Stimulated activated CD4-positive, alpha-beta T cell treated with anti-CD3 and anti-CD28 coated beads, Interleukin-1b, Interleukin-23, amount 100 ng/mL, for 4 hours (primary cell): ENCODE measurements at places on chromosomes 1 and 21.

- no peak for DNase-seq
Measured at GRCh38 chr1:145955436-145955835, 2.4 kb downstream of the LIX1L start.

GRCh38 chr1:184408580-184408979, 21.8 kb downstream of the C1orf21 start:
- DNase-seq, result no peak

DNA sequence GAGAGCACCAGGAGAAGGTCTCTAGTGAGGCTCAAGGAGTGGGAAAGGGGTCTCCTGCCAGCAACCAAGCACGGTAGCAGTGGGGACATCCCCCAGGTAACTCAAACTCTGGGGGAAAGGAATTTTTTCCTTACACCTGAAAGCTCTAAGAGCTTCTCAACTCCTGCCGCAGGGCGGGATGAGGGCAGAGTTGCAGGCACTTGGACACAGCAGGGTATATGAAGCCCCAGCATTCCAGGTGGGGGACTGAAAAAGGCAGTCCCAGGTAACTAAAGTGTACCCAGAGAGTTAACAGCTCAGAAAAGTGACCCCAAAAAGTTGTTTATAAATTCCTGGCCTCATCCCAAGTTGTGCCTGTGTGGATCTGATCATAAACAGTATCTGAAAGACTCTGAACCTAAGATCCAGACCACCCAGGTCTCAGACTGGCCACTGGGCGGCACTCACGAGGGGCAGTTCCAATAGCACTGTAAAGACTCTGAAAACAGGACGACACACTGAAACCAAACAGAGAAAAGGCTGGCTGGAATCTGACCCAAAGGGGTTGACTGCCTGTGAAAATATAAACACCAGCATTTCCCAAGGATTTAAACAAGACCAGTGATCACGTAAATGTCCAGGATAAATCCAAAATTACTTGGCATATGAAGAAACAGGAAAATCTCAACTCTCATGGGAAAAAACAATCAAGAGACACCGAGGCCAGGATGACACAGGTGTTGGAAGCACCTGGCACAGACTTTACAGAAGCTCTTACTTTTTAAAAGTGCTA, 47.5 kb downstream of the HSF2BP start:
- DNase-seq, result no peak

- no peak for DNase-seq
Measured at GRCh38 chr1:151620286-151620685, 8.4 kb downstream of the SNX27 start.

DNA sequence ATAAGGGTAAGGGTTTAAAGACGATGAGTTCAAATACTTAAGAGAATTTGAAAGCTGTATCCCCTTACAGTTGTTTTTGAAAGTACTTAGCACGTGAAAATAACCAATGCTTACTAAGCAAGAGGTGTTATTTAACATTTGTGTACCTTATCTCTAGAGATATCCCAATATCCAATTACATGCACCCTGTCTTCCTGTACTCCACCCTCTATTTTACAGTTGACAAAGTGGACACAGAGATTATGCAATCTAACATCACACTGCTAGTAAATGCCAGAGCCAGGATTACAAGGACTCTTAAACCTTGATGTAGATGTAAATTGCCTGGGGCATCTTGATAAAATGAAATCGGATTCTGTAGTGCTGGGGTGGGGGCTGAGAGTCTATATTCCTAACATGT, 72.0 kb downstream of the GDAP2 start:
- no peak for DNase-seq

- DNase-seq, result no peak
Measured at GRCh38 chr1:10677491-10678391, 118.7 kb downstream of the CASZ1 start.

DNA sequence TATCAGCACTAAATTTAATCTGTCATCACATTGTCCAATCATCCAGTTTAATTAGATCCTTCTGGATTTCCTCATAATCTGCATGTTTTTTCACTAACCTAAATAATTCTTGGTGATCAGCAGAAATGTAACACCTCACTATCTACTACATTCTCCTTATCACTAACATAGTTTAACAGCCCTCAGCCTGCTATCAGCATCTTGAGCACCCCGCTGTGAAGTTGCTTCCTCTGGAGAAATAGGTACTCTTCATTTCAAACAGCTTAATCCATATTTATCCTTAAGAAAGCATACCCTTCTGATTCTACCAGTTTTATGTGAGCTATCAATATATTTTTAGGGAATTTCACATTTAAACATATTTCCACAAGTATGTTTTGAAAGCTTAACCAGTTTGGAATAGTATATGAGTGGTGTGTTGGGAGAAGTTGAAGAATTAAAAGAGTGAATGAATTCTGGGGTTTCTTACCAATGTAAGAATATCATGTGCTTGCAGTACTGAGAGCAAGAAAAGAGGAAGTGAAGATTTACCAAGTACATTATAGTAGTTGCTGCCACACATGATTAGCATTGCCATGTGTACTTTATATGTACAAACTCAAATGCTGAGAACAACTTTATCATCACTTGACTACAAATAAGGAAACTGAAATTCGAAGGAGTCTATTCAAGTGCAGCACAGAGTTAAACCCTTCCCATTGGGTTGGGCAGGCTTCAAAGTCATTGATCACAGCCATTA, 771.1 kb upstream of the ADGRL4 start:
- DNase-seq, result no peak

DNA sequence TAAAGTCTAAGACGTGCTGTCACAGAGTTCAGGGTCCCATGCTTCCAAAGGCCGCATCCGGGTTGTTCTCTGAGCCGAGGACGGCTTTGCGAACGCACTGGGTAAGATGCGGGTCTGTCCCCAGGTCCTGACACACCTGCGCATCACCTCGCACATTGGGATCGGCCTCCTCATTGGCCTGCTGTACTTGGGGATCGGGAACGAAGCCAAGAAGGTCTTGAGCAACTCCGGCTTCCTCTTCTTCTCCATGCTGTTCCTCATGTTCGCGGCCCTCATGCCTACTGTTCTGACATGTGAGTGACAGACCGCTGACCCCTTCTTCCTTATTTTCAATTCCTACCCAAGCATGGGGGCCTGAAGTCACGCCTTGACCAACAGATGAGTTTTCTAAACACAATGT, 25.3 kb downstream of the TFF3 start:
- DNase-seq, result no peak

- DNase-seq, result no peak
Measured at GRCh38 chr1:46404482-46405196, 10.5 kb downstream of the FAAH start.

GRCh38 chr1:183248989-183249691, 63.1 kb downstream of the LAMC2 start:
- DNase-seq, result no peak

- no peak for DNase-seq
Measured at GRCh38 chr1:156639601-156640101, 2.3 kb upstream of the BCAN start.

- no peak for DNase-seq
Measured at GRCh38 chr1:231241750-231242149, 738 bp downstream of the GNPAT start.

DNA sequence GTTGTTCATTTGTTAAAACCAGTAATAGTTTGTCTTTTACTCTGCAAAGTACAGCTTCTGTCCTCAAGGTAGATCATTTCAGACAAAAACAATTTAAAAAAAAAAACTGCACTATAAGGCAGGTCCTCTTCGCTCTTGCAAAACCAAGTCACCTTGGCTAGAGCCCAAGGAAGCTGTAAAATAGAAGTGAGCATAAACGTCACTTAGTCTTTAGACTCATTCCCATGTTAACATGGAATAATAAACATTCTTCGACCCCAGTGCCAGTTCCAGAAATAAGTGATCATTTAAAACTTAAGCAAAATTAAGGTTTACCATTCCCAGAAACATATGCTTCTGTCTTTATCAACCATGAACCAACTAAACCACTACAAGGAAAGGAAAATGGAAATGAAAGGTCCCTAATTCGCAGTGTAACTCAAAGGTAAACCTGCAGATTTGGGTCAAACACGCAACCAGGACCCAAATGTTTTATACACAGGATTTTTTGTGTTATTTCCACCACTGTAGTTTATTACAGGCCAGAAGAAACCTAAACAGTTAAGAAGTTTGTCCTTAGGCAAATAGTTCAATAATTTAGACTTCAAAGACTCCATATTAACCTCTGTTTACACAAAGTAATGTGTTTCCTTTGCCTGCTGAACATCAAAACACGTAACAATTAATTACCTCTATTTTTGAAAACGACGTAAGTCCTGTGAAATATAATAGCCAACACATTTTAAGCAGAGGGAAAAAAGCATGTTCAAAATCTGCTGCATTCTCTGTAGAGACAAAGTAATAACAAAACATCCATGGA, 54.6 kb downstream of the TGFBR3 start:
- DNase-seq, result no peak

- no peak for DNase-seq
Measured at GRCh38 chr1:64608005-64608650, 136.7 kb upstream of the RAVER2 start.

DNA sequence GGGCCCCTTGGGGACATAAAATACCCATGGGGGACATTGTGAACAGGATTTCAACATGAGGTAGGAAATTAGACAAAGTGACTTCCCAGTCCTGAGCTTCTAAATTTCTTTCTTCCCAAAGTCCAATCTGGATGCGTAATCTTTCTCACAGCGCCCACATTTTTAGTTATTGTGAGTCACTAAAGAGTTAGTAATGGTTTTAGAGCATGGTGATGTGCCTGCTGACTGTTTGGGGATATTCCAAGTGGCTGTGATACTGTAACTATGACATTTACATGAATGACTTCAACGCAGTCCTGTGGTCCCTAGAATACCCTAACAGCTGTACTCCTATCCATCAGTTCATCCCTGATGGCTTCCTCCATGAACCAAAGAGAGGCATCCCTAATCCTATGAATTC, 224.0 kb upstream of the COA6 start:
- DNase-seq, result no peak

GRCh38 chr1:205018381-205018780, 24.6 kb upstream of the CNTN2 start:
- DNase-seq, result no peak

DNA sequence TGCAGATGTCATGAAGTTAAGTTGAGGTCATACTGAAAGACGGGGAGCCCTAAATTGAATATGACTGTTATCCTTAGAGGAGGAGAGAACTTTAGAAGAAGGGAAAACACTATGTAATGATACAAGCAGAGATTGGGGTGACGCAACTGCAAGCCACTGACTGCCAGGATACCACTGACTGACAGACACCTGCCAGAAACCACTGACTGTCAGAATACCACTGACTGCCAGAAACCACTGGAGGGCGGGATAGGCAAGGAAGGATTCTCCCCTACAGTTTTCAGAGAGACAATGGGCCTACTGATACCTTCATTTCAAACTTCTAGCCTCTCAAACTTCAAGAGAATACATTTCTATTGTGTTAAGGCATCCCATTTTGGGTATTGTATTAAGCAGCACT, 388.7 kb downstream of the USH2A start:
- DNase-seq, result no peak

- DNase-seq, result no peak
Measured at GRCh38 chr1:216221260-216221700, 202.0 kb downstream of the USH2A start.

- DNase-seq, result no peak
Measured at GRCh38 chr1:163924041-163924440, 602.3 kb downstream of the NUF2 start.

- DNase-seq, result no peak
Measured at GRCh38 chr1:51636764-51637522, 20.1 kb downstream of the OSBPL9 start.

DNA sequence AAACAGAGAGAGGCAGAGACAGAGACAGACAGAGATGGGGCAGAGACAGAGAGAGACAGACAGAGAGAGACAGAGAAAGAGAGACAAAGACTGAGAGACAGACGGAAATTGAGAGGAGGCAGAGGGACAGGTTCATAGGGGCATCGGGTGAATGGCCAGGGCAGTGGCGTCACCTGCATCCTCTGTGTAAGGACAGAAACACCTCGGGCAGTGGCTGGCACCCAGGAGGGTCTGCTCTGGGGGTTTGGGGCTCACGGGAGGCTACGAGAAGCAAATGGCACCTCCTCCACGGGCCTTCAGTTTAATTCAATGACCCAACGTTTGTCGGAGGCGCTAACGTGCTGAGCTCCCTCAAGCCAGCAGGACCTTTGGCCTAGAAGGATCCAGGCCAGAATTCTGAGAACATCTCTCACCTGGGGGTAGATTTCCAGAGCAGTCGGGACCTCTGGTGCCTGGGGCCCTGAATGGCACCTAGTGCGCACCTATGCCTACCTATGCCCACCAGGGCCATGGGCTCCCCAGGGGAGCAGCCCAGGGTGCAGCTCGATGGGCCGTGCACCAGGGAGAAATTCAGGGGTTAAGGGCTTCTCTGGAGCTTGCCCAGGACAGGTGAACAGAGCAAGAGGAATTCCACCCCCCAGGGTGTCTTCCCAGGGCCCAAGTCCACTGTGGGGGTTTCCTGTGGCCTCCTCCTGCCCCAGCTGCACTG, 20.6 kb upstream of the PTTG1IP start:
- no peak for DNase-seq

- no peak for DNase-seq
Measured at GRCh38 chr1:229186373-229187056, 84.4 kb upstream of the RAB4A start.

DNA sequence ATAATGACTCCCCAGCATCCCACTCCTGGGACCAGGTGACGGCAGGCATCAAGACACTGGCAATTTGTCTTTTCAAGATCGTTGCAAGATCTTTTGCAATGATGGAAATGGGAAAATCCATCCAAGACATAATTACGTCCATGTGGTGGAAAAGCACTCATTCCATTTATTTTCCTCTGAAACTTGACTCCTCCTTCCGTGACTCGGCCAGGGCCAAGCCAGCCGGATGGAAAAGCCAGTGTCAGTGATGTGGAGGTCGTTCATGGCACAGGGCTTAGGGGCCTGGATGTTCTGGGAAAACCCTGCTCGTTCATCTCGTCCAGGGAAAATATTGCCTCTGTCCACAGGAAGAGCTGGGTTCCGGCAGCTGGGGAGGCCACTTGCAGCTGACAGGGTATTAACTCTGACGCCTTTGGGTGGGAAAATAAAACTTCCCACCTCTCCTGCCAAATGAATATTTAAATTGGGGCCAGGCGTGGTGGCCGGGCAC, 46.2 kb downstream of the C1orf198 start:
- DNase-seq, result no peak

- DNase-seq, result no peak
Measured at GRCh38 chr1:111505641-111506119, 2.2 kb upstream of the ADORA3 start.

GRCh38 chr1:36612121-36612520, 129.4 kb upstream of the CSF3R start:
- DNase-seq, result no peak

DNA sequence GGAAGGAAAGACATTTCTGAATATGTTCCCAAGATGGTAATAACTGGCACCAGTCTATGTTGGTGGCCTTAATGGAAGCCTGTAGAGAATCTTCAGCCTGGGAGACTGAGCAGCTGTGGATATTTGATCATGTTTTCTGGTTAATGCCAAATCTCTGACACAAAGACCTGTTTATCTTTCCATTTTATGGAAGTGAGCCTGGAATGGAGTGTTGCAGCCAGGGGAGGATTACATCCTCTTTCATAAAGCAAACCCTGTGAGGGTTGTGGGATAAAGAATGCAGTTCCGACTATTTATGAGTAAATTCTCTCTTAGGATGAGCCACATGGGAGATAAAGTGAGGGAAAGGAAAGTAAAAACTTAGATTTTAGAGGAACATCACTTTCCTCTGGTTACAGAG, 144.1 kb downstream of the PCP4 start:
- no peak for DNase-seq

GRCh38 chr21:38691631-38692030, 114.1 kb upstream of the ETS2 start:
- no peak for DNase-seq
